Liver (tissue), 10 donors: ENCODE measurements at places on chromosomes 6 and 20. TPM values are rescaled to one million over a fixed set of nuclear protein-coding genes. Genes with fewer than 3 reads are reported as not detected.

DNA sequence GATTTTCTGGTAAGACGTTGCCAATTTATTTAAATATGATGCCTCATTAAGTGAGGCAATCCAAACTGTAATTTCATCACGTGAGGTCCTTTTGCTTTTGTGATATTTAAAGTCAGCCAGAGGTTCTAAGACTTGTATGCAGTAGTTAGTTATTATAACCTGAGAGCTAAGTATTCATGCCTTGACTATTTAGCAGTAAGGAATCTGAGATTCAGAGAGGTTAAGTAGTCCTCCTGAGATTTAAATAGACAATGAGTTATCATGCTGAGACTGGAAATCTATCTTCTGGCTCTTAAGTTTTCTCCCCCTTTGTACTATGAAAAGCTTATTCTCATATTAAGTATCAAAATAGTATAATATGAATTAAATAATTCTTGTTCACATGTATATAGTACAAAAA, 158.0 kb downstream of the UTRN start:
- no peak for DNase-seq

GRCh38 chr20:3804254-3804751, 8.2 kb downstream of the CDC25B start:
- no peak for DNase-seq

DNA sequence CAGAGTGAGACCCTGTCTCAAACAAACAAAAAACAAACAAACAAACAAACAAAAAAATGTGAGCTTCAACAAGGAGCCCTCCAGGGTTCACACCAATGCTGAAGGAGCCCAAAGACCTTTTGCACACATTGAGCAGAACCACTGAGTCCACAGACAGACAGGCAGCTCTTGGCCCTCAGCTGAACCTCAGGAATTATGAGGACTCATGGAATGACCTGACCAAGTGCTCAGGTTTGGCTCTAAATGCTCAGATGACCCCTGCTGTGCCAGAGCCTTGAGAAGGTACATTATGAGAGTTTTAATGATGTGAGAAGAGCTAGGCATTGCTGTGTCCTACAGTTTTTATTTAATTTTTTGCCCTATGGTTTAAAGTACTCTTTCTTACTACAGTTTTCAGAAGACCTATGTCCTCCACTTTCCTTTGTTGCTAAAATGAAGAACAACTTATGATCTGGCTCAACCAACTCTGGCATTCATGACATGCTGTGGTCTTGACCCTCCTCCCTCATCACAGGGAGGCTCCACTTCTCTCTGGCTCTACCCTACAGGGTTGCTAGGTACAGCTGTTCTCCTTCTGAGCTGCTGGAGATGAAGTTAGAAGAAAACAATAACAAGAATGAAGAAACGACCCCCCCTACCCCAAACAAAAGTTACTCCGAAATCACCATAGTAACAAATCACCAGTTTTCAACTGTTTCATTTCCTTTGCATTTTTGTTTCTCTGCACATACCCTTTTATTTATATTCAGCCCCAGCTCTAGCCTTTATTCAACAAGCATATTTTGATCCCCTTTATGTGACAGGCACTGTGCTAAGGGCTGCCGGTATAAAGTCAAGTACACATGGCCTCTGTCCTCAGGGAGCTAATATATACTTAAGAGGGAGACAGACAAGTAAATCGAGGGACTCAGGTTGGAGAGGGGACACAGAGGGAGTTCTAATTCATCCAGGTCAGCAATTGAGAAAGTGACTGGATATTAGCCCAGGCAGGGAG, 128.7 kb upstream of the TRAF3IP2 start:
- no peak for DNase-seq

- no peak for DNase-seq
Measured at GRCh38 chr6:136609873-136610706, 59.9 kb upstream of the MAP7 start.

DNA sequence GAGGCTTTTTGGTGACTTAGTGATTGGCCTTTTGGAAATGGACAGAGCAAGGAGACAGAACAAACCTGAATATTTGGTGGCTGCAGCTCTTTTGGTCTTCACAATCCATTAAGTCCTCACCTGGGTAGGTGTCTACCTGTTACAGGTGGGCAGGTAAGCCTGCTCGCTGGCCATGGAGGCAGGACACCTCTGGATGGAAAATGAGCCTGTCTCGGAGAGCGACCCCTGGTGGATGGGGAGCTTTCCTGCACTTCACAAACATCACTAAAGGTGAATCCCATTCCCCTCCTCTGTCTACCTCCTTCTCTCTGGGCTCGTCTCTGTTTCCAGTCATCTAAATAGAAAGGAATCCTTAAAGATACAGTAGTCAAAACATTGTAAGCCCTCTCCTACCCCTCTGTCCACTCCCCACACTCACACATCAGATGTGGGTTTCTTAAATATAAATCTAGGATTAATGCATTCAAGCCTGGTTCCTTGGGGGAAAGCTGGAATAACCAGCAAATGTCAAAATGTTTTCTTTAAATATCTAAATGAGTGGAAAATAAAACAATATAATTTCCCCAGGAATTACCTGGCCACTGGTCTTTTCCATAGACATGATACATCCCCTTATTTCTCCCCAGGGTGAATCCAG, 304.9 kb downstream of the CDH26 start:
- peak; percentile 42 for DNase-seq

DNA sequence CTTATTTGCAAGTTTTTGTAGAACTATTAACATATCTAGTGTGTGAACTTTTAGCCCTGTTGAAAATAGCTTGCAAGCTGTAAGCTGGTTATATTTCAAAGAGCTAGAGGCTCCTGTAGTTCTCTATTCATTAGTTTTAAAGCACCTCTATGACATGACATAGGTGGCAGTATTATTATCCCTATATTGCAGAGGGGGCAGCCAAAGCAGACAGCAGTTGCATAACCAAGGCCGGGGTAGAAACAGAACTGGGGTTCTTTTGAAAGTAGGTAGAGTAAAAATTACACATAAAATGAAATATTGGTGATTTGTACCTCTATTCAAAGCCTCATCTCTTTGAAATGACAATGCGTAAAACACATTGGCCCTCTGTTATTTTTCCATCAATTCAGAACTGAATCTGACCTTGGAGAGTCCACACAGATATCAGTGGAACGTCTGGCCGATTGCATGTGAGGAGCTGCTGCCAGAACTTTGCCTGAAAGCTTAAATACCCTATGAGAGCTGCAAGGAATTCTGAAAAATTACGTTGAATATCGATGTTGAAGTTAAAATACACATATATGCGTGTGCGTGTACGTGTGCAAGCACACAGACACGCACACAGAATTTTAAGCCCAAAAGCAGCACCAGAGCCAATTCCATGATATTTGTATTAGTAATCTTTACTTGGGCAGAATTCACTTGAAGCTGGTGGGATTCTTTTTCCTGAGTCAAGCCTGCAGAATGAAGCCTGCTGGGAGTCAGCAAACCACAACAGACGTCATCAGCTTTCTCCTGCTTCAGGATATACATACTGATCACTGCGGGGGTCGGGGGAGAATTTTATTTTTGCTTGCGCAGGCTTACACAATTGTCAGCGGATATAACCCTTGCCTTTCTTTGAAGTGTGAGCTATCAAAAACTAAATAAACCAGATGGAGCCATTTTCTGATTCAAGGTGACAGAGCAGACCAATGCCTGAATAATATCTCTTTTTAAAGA, 163.2 kb downstream of the PDE7B start:
- DNase-seq, result no peak

DNA sequence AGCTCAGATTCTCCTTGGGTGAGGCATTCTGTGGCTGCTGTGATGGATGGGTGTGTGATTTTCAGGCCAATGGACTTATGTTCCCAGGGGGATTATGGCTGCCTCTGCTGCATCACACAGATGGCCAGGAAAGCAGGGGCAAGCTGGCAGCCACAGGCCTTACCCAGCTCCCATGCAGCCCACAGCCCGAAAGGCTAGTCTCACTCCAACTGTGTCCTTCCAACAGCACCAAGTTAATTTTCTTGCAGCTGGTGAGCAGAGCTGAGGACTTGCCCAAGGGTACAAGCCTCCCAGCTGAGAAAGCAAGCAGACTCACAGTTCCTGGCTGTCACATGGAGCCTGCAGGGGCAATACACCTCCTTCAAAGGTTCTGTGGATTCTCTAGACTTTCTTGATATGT, 155.2 kb upstream of the KHDRBS2 start:
- DNase-seq, result no peak

Gene SLC2A10
- total RNA-seq, result 79.7 TPM

- no peak for DNase-seq
Measured at GRCh38 chr6:149897855-149898744, at the start of gene RAET1E. TSS of gene RAET1E (minus strand) at chr6:149898113. CDS start at chr6:149890901, 7,212 bp downstream.

DNA sequence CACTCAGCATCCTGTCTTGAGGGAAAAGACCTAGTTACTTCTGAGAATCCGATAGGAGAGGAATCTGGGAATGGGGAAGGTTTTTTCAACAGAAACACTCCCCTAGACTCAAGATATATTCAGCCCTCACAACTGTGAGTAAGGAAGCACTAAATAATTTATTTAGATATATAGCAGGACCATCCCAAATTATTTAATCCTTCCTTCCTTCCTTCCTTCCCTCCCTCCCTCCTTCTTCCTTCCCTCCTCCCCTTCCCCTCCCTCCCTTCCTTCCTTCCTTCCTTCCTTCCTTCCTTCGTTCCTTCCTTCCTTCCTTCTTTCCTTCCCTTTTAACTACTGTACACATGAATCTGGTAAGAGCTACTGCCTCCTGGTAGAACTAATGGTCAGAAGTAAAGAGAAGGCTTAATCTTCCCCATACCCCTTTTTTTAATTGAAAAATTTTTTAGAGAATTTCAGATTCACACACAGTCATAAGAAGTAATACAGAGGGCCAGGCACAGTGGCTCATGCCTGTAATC, 10.1 kb downstream of the SLC24A3 start:
- DNase-seq, result no peak

Gene OR2J2
- total RNA-seq, result not detected

DNA sequence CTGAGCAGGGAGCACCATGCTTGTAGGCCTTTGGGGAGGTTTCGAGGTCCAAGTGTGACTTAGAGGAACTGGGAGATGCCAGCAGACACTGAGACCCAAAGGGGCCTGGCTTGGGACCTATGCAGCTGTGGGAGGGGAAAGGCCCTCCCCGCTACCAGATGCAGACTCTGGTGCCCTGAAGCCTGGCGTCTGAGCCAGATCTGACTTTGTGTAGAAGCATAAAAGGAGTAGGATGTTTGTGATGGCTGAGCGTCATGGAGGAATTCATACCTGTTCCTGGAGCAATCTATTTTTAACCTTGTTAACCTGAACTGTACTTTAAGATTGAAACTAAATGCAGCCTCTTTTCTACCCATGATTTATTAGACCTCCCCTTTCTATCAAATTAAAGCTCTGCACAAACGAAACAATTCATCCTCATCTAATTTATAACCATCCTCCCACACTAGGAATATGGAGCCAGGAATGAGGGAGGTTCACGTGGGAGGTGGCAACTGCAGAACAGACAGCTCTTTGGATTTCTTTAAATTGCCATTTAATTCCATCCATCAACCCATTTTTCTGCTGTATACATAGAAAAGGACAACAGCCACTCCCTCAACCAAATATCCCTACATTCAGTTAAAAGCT, 172.6 kb upstream of the AGPAT4 start:
- DNase-seq, result no peak

GRCh38 chr6:159969204-159969912, 476 bp downstream of the IGF2R start:
- DNase-seq, result peak; percentile 58

Gene PLEKHG1
- total RNA-seq, result 11.9 TPM

DNA sequence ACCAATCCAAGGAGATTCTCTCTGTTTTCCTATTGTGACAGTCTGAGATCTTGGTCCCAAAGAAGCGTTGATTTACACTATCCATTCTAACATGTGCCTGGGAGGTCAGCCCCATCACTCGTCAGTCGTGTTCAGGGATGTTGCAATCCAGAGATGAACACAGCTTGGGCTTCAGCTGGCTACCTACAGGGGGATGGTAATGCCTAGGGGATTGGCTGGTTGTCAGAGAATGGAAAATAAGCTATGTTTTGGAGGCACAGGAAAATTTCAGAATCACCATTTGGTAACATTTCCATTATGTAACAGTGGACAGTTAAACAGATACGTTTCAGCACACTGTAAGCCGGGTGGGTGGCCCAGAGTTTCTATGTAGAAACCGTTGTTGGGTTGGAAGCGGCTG, 147.1 kb upstream of the RALGAPA2 start:
- no peak for DNase-seq

DNA sequence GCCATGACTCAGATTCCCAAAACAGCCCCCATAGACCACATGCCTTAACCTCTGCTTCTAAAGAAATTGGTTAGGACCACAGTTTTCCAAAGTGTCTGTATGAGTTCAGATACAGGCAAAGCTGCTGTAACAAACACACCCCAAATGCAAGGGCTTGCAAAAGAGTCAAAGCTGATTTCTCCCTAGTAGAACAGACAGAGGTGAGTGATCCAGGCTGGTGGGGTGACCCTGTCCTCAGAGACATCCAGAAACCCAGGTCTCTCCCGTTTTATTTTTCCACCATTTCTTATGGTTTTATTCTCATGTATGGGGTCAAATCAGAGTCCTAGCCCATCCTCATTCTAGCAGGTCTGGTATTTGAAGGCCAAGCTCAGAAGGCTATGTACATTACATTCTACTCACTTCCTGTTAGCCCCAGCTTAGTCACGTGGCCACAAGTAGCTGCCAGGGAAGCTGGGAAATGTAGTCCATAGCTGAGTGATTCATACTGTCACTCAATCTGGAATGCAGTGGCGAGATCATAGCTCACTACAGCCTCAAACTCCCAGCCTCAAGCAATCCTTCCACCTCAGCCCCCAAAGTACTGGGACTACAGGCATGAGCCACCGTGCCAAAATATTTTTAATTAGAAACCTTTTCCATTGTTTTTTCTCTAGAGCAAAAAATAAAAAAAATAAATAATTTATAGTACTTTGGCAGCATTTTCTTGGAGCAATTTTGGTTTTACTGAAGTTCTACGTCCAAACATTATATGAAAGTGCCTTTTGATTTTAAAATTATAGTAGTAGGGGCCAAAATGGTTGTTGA, 175.2 kb downstream of the ZMYND8 start:
- DNase-seq, result no peak

DNA sequence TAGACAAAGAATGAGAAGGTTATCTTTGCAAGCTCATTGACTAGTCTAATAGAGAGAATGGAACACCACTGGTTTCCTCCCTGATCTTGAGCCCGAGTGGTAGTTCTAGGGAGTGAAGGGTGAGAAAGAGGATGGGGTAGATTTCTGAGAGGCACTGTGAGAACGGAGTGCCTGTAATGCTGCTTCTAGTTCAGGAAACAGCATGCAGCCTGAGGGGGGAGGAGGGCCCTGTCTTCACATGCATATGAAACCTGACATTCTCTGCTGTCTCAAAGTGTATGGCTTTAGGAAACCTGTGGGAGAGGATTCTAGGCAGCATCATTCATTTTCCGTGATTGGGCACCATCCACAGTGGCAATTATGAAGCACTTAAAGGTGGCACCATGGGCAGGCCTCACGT, 259.4 kb upstream of the MAN1A1 start:
- DNase-seq, result no peak

Gene BFSP1
- total RNA-seq, result 0.17 TPM

- DNase-seq, result no peak
Measured at GRCh38 chr20:8914421-8914820, 154.5 kb upstream of the PLCB4 start.
